Activated CD4-positive, alpha-beta T cell treated with anti-CD3 and anti-CD28 coated beads for 36 hours (primary cell): ENCODE measurements at places on chromosomes 3 and 15. TPM values are rescaled to one million over a fixed set of nuclear protein-coding genes. Genes with fewer than 3 reads are reported as not detected.

- no peaks in the 10 kb centered on the region for H3K4me1 ChIP-seq
- no peaks in the 10 kb centered on the region for H3K36me3 ChIP-seq
- no peak overlapping the region for H3K4me3 ChIP-seq
- no peak overlapping the region for H3K27ac ChIP-seq
Observed at GRCh38 chr3:173340626-173341025, 56.9 kb upstream of the NLGN1 start.

DNA sequence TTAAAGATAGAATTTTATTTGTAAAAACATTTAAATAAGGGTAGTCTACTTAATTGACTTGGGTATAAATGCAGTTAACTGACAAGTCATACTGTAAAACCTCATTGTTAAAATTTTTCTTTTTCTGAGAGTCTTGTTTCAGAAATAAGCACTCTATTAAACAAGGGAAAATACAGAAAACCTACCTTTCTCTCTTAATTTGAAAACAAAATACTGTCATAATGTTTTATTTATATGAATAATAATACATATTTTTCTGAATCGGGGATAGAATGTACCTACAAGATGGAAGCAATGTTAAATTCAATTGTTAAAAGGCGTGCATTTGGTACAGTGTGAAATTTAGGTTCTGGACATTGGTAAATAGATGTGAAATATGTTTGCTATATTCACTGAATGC, 17.8 kb downstream of the ZIC1 start:
- H3K27me3 ChIP-seq: peaks cover 34% of the 10 kb centered on the region
- no peak overlapping the region for H3K27ac ChIP-seq
- DNase-seq: no peak
- H3K4me3 ChIP-seq: no peak overlapping the region
- H3K36me3 ChIP-seq: peaks cover 4% of the 10 kb centered on the region
- H3K4me1 ChIP-seq: no peaks in the 10 kb centered on the region

DNA sequence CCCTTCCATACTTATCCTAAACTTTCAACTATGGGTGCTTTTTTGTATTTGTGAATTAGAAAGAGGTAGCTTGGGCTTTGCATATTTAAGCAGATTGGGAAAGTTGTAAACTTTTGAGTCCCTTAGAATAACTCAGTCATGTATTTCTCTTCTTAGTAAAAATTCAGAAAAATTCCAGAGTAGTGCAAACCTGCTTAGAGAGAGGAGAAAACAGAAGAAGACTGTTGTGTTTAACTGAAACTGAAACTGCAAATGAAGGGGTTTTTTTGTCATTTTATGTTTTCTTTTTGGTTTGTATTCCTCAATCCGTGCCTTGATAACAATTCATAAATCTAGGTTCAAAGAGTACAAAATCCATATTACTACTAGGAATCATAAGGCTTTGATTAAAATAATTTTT, 31.3 kb downstream of the CD200 start:
- H3K36me3 ChIP-seq: peaks cover 42% of the 10 kb centered on the region
- peak overlapping the region; percentile 15 for H3K4me3 ChIP-seq
- no peak for DNase-seq
- H3K4me1 ChIP-seq: peaks cover 37% of the 10 kb centered on the region

The TMEM89 gene
- total RNA-seq: 0.30 TPM

The SEMA6D gene
- not detected for total RNA-seq

The GAP43 gene
- total RNA-seq: not detected

The PYGO1 gene
- not detected for total RNA-seq

The RARRES1 gene
- total RNA-seq: not detected

The GCSAM gene
- 9.3 TPM for total RNA-seq

GRCh38 chr3:161523916-161524315, 27.3 kb downstream of the OTOL1 start:
- no peak overlapping the region for H3K27ac ChIP-seq
- H3K27me3 ChIP-seq: no peaks in the 10 kb centered on the region
- no peak for DNase-seq
- no peaks in the 10 kb centered on the region for H3K36me3 ChIP-seq

DNA sequence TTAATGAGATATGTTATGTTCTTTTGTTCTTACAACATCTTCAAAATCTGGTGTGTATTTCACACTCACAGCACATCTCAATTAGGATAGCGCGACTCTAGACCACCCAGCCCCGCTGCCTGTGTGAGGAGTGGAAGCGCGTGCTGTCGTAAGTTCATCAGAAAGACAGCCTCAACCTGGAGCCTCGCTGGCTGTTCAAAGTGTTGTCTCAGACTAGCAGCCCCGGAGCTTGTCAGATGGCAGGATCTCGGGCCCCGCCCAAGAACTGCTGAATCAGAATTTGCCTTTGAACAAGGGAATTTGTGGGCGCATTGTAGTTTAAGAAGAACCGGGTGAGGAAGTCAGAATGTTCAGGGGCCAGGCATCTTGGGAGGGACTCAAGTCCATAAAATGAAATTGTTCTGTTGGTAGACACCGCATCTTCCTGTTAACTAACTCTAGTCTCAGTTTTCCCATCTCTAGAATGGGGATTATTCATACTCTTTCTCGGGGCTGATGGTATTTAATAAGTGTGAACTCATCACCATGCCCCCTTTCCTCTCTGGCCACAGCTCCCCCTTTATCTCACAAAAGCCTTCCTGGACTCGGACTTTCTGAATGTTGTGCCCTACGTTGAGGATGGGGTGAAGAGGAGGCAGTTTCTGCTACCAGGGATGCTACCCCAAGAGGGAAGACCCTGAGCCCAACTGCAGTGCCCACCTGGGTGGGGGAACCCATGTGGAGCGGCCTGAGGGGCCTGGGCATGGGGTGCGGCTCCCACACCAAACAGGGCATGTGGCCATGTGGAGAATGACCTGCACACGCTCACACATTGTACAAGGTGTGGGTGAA, 40.4 kb downstream of the BHLHE40 start:
- peak; percentile 88 for DNase-seq
- peaks cover 75% of the 10 kb centered on the region for H3K4me1 ChIP-seq
- no peaks in the 10 kb centered on the region for H3K36me3 ChIP-seq
